Effector memory CD8-positive, alpha-beta T cell (primary cell): ENCODE measurements at places on chromosomes 1 and 21.

DNA sequence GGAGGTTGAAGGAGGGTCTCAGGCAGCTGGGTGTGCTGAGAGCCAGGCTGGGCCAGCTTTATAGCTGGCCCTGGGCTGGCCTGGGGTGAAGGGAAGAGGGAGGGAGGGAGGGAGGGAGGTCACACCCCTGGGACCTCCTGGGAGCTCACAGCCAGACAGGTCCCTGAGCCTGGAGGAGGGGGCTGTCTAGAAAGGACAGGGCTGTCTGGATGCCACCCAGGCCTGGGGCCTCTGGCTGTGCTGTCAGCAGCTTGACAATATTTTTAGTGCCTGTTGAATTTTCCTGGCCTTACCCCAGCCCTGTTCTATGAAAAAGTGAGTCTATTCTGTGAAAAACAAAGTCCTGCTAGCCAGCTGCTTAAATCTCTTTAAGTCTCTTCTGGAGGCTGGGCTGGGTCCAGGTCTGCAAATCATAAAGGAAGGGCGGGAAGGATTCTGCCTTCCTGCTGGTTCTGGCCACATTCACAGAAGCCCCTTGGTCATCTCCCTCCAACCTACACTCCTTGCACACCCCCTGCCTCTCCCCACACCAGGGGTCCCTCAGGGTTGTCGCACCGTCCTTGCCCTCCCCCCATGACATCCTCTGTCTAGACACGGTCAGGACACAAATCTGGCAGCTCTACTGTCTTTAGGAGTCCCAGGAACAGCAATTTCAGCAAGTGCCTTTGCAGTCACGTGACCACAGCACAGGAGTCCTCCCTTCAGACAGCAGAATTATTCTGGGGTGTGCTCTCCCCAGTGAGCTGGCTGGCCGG, at the start of gene LEFTY2:
Gene LEFTY2 (minus strand): TSS at position 34 of the 755 bp plus-strand sequence. CDS start 80 bp downstream, outside the sequence.
- no peak within 1 kb of the TSS for H3K4me3 ChIP-seq
- peaks cover 6% of the 10 kb centered on the region for H3K36me3 ChIP-seq
- H3K4me1 ChIP-seq: peaks cover 13% of the 10 kb centered on the region
- H3K27ac ChIP-seq: no peak within 1 kb of the TSS

GRCh38 chr1:185375583-185375982, 58.5 kb upstream of the IVNS1ABP start:
- DNase-seq: no peak
- H3K27ac ChIP-seq: no peak overlapping the region
- no peak overlapping the region for H3K4me3 ChIP-seq
- H3K36me3 ChIP-seq: no peaks in the 10 kb centered on the region
- no peaks in the 10 kb centered on the region for H3K27me3 ChIP-seq

DNA sequence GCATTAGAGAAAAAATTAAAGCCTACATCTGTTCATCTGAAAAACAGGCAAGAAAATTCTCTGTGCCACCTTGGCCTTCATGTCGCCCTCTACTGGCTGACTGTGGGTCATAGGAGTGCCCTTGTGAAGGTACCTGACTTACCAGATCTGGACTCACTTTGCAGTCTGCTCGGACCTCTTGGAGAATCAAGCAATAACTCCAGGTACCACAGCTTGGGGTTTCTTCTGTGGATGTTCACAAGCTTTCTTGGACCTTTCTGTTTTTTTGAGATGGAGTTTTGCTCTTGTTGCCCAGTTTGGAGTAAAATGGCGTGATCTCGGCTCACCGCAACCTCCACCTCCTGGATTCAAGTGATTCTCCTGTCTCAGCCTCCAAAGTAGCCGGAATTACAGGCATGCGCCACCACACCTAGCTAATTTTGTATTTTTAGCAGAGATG, 2.4 kb upstream of the PRAMEF18 start:
- no peaks in the 10 kb centered on the region for H3K4me1 ChIP-seq
- H3K27me3 ChIP-seq: peaks cover 28% of the 10 kb centered on the region
- H3K27ac ChIP-seq: no peak overlapping the region

GRCh38 chr1:51636764-51637522, 20.1 kb downstream of the OSBPL9 start:
- no peaks in the 10 kb centered on the region for H3K27me3 ChIP-seq
- H3K27ac ChIP-seq: no peak overlapping the region
- H3K4me1 ChIP-seq: peaks cover 13% of the 10 kb centered on the region
- no peak for DNase-seq

DNA sequence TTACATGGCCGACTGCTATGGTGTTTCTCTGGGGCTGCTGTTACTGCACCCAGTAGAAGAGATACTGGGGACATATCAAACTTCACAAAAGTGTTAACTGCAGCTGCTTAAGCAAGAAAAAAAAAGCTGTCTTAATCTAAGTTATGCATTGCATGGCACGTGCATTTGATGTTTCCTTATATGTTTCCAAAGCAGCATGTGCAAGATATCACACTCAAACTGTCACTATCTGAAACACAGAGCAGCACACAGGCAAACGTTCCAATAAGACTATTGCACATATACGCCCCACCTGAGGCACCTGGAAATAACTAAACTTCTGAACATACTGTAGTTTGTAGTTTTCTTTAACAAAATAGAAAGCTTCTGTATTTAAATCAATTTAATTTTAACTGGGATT, 671.4 kb upstream of the ADGRL2 start:
- H3K27me3 ChIP-seq: no peaks in the 10 kb centered on the region
- H3K4me3 ChIP-seq: no peak overlapping the region
- H3K4me1 ChIP-seq: no peaks in the 10 kb centered on the region
- no peak overlapping the region for H3K27ac ChIP-seq
- no peak for DNase-seq

GRCh38 chr1:54271341-54271740, 71.4 kb downstream of the MRPL37 start:
- DNase-seq: no peak
- H3K4me1 ChIP-seq: peaks cover 51% of the 10 kb centered on the region
- no peaks in the 10 kb centered on the region for H3K27me3 ChIP-seq

- no peaks in the 10 kb centered on the region for H3K36me3 ChIP-seq
- H3K4me1 ChIP-seq: no peaks in the 10 kb centered on the region
- H3K4me3 ChIP-seq: no peak overlapping the region
- no peak overlapping the region for H3K27ac ChIP-seq
- DNase-seq: no peak
Observed at GRCh38 chr1:79797487-79797886, 791.0 kb upstream of the ADGRL4 start.

DNA sequence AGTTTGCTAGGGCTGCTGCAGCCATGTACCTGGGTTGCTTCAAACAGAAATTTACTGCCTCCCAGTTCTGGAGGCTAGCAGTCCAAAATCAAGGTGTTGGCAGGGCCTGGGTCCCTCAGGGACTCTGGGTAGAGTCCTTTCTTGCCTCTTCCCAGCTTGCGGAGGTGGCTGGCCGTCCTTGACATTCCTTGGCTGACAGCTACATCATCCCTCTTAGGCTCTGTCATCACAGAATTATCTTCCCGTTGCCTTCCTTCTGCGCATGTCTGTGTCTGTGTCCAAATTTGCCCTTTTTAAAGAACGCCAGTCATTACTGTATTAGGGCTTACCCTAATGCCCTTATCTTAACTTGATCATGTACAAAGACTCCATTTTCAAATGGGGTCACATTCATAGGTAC, 37.6 kb upstream of the PGBD5 start:
- H3K27me3 ChIP-seq: peaks cover 31% of the 10 kb centered on the region
- H3K36me3 ChIP-seq: no peaks in the 10 kb centered on the region
- no peak overlapping the region for H3K27ac ChIP-seq
- no peak for DNase-seq

- no peaks in the 10 kb centered on the region for H3K27me3 ChIP-seq
- no peak for DNase-seq
- H3K36me3 ChIP-seq: peaks cover 25% of the 10 kb centered on the region
- no peak overlapping the region for H3K4me3 ChIP-seq
- H3K4me1 ChIP-seq: no peaks in the 10 kb centered on the region
Observed at GRCh38 chr1:153763365-153764225, 11.6 kb upstream of the SLC27A3 start.

DNA sequence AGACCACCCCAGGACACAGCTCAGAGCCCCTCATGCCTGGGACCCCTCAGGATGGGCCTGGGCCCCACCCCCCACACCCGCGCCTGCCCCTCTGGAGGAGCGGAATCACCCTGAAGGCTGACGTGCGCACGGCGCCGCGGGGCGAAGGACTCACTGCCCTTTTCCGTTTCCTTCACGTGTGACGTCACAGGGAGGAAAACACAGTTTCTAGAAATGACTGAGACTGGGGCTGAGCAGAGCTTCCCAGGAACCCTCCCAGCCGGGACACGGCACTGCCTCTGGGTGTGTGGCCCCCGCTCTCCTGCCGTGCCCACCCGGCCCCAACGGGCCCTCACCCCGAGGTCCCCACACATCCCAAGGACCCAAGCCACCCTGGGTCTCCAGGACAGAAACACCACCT, 5.4 kb upstream of the TNFRSF4 start:
- no peak for DNase-seq
- no peak overlapping the region for H3K4me3 ChIP-seq
- H3K36me3 ChIP-seq: peaks cover 57% of the 10 kb centered on the region
- H3K27ac ChIP-seq: peak overlapping the region; percentile 52

DNA sequence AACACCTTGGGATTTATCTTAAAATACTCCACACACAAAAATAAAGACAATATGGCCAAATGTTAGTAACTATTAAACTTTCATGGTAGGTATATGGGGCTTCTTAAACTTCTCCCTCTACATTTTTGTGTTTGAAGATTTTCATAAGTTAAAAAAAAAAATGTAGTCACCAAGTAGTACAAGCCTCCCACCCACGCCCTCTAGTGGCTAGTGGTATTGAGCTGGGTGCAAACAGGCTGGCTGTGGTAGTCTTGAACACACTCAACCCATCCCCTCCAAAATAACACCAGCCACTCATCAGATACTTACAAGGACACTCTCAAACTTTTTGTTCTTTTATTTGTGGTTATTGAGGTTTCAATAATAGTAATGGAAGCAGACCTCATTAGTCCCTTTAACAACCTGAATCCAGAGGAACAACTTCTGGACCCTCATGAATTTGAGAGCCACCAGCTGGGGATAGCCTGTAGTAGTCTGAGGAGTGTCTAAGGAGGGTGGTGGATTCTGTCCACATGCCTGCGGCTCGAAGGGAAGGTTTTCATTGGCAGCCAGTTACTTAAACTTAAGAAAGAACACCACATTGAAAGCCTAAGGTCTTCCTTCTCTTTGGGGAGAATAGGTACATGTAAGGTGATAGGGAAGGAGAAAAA, 15.6 kb downstream of the RD3 start:
- DNase-seq: peak; percentile 73
- H3K27ac ChIP-seq: no peak overlapping the region
- no peaks in the 10 kb centered on the region for H3K36me3 ChIP-seq
- H3K4me1 ChIP-seq: no peaks in the 10 kb centered on the region
- H3K27me3 ChIP-seq: peaks cover 36% of the 10 kb centered on the region

- no peaks in the 10 kb centered on the region for H3K27me3 ChIP-seq
Observed at GRCh38 chr1:58804853-58805565, 21.2 kb upstream of the JUN start.

DNA sequence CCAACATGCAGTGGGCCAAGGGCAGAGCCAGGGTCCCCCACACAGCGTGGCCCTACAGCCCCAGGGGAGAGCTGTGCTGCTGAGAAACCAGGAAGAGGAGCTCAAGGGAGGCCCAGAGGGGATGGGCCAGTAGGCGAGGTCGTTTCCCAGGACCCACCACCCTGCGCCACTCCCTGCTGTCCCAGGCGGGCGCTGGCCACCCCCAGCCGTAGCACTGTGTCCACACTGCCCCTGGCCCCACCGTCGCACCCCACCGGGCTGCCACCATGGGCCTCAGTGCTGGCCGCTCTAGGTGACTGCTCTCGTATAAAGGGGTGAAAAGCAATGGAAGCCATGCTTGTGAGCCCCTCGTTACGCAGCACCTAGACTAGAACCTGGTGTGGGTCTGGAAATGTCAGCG, 22.4 kb downstream of the NADK start:
- H3K36me3 ChIP-seq: peaks cover 24% of the 10 kb centered on the region
- peaks cover 13% of the 10 kb centered on the region for H3K4me1 ChIP-seq
- DNase-seq: no peak
- H3K27me3 ChIP-seq: no peaks in the 10 kb centered on the region
- no peak overlapping the region for H3K27ac ChIP-seq

DNA sequence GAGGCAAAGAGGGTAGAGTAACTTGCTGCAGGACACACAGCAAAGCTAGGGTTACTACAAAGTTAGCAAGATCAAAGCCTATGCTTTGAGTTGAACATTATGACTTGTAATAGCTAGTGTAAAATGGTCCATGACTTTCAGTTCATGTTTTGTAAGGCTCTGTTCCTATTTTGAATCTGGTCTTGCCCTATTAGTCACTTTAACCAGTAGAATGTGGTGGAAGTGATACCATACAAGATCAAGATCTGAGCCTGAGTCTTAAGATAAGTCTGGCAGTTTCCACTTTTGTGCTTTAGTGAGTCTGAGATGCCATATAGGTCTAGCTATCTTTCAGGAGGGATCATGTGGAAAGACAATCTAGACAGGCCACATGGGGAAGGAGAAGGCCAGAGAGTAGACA, 282.1 kb upstream of the BRINP3 start:
- no peak overlapping the region for H3K4me3 ChIP-seq
- no peak overlapping the region for H3K27ac ChIP-seq
- H3K4me1 ChIP-seq: no peaks in the 10 kb centered on the region
- peaks cover 2% of the 10 kb centered on the region for H3K36me3 ChIP-seq

DNA sequence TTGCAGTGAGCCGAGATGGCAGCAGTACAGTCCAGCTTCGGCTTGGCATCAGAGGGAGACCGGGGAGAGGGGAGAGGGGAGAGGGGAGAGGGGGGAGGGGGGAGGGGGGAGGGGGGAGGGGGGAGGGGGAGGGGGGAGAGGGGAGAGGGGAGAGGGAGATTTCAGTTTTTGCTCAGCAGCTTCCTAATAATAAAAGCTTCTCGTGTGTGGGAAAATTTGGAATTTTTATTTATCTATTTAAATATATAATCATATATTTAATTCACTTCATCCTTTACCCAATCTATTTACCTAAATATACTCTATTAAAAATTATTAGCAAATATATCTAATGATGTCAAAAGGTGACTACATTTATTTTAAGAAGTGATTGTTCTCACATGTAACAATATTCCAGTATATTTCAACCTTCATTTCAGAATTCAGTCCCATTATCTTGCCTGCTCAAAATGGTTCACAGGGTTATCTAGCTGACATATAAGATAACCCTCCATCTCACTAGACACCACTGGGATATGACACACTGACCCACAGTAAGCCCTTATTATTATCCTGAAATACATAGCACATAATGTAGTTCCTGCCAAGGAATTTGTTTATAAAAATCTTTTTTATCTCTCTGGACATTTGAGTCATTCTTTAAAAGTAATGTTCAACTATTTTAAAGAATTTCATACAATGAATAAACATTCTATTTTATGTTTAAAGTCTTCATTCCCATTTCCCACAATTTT, 105.9 kb downstream of the GPATCH2 start:
- H3K27ac ChIP-seq: no peak overlapping the region
- no peak overlapping the region for H3K4me3 ChIP-seq
- no peaks in the 10 kb centered on the region for H3K36me3 ChIP-seq
- H3K4me1 ChIP-seq: peaks cover 5% of the 10 kb centered on the region
- no peak for DNase-seq
- no peaks in the 10 kb centered on the region for H3K27me3 ChIP-seq
